Stimulated activated CD4-positive, alpha-beta T cell treated with anti-CD3 and anti-CD28 coated beads, Interleukin-12 subunit alpha, Interleukin-12 subunit beta, amount 100 ng/mL, for 48 hours (primary cell): ENCODE measurements at places on chromosomes 1 and 21.

GRCh38 chr1:56979986-56980755 lies 14.4 kb upstream of the C8B start:
- no peak for DNase-seq

- DNase-seq = no peak
These were observed 39.2 kb upstream of the CTTNBP2NL start for GRCh38 chr1:112356765-112357164.

DNA sequence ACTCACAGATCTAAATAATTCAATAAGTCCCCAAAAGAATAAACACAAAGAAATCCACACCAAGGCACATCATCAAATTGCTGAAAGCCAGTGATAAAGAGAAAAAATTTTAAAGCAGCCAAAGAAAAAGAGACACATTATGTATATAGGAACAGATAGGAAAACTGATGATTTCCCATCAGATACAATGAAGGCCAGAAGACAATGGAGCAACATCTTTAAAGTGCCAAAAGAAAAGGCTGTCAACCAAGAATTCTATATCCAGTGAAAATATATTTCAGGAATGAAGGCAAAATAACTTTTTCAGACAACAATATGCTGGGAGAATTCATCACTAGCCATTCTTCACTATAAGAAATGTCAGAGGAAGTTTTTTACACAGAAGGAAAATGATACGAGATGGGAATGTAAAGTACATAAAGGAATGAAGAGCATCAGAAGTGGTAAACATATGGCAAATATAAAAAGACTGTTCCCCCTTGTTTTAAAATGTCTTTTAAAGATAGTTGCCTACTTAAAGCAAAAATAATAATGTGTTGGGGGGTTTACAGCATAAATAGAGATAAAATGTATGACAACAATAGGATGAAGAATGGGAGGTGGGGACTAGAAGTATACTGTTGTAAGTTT lies 9.4 kb upstream of the MYOG start:
- no peak for DNase-seq

GRCh38 chr1:199780948-199781670 lies 246.4 kb upstream of the NR5A2 start:
- no peak for DNase-seq

GRCh38 chr1:59332983-59333382 lies 36.1 kb downstream of the FGGY start:
- DNase-seq = no peak

DNA sequence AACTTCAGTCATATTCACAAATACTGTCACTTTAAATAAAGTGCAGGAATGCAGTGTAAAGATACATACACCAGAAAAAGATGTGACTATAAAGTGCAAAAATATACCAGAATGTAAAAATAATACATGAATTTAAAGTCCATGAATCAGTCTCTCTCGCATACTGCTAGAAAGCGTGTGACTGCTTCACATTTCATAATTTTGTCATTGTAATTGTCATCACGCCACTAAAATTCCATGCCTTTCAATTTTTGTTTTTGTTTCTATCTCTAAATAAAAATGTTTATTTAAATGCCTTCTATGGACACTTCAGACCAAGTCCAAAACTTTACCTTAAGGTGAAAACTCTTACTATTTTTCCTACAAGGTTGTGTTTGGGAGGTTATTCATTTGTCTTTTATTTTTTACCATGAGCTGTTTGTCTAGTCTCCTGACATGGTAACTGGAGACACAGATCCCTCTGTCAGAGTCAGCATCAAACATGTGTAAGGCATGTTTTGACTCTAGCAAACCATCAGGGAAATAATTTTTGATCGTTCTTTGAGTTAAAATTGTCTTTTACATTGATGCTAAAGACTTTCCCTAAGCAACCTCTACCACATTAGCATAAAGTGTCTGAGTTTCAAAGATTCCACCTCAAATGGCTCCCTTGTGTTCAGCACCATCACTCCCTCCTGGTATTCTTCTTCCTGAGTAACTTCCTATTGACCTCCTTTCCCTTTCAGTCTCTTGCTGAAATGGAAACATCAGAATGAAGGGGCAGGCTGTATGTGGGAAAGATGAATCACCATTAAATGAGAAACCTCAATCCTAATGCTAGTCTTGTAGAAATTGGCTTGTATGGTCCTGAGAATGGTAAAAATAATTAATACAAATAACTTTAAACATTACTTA lies 14.0 kb upstream of the AIM2 start:
- DNase-seq = no peak

- DNase-seq = no peak
These were observed 27.4 kb downstream of the KCNA3 start for GRCh38 chr1:110647254-110647891.

- DNase-seq = no peak
These were observed 16.9 kb downstream of the CAP1 start for GRCh38 chr1:40057310-40058030.

- DNase-seq = no peak
These were observed 76.8 kb downstream of the PLD5 start for GRCh38 chr1:242447689-242448088.

- DNase-seq = no peak
These were observed 169.6 kb upstream of the LHX8 start for GRCh38 chr1:74964508-74965102.

GRCh38 chr1:21326861-21327344 lies 36.6 kb upstream of the ECE1 start:
- DNase-seq = no peak

GRCh38 chr1:229562686-229563085 lies 4.2 kb upstream of the ABCB10 start:
- DNase-seq = no peak

GRCh38 chr1:200337410-200337809 lies 72.4 kb downstream of the ZNF281 start:
- DNase-seq = no peak

- DNase-seq = no peak
These were observed 155.3 kb downstream of the MAGI3 start for GRCh38 chr1:113545626-113546025.

GRCh38 chr21:34513129-34513675 lies 1.2 kb upstream of the KCNE1 start:
- no peak for DNase-seq

- DNase-seq = no peak
These were observed 110.3 kb downstream of the MRPL39 start for GRCh38 chr21:25496825-25497482.

DNA sequence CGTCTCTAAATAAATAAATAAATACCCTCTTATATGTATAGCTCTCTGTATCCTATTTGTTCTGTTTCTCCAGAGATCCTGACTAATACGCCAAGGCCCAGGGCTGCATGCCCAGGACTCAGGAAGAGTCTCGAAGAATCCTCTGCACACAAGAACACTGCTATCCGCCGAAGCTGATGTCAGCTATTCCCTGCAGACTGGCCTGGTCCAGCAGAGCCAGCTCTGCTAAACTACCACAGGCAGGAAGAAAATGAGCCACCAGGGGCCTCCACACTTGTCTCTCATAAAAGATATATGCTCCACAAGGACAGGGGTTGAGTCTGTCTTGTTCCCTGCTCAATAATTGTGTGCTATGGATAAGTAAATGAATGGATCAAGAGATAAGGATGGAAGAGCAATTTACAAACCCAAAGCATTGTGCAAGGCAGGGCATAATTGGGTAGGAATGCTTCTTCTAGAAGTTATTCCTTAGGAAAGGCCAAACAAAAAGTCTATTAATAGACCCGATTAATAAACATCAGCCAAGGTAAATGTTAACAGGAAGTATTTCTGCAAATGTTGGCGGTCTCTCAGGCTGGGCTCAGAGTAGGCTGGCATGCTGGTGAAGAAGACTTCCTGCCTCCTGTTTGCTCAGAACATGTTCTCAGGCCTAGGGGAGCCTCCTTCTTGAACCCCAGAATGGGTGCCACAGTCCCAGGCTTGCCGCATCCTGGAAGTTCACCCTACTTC lies 26.3 kb upstream of the MAN1C1 start:
- no peak for DNase-seq

- no peak for DNase-seq
These were observed 38.7 kb downstream of the DSTYK start for GRCh38 chr1:205172729-205173366.

GRCh38 chr1:107649023-107649422 lies 316.0 kb downstream of the VAV3 start:
- no peak for DNase-seq

- DNase-seq = no peak
These were observed 4.2 kb upstream of the RGS8 start for GRCh38 chr1:182688436-182689205.

DNA sequence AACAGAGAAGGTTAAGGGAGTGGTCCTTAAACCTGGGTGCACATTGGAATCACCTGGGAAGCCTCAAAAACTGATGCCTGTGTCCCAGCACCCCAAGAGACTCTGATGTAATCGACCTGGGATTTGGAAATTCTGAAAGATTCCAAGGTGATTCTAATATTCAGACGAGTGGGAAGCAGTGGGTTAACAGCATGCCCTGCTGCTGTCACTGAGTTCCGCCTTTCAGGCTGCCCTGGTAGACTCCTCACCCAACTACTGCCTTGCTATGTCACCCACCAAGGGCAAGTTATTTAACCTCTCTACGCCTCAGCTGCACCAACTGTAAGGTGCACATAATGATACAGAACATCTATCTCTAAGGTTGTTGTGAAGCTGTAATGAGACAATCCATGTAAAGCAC lies 59.2 kb downstream of the CD34 start:
- no peak for DNase-seq

DNA sequence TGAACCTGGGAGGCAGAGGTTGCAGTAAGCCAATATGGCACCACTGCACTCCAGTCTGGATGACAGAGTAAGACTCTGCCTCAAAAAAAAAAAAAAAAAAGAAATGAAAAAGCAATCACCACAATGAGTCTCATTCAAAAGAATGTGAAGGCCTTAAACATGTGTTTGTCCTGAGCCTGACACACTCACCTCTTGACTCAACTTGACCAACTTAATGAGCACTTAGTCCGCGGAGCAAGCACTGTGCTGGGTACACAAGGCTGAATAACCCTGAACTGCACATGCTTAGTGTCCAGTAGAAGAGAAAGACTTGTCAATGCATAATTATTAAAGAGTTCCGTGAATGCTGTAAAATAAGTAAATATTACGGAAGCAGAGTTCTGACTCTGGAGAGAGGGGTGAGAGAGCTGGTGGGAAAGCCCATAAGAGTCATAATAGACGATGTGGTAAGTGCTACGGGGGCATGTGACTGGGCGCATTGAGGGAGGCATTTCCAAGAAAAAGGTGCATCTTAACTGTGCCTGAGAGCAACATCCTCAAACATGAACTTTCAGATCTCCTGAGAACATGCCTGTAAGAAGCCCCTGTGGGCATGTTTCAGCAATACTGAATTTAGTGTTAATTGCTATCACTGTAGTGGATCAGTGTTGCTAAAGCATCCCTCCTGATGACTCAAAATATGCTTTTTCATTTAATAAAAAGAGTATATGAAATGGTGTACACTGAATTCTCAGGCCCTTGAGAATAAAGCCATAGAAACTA lies 27.2 kb downstream of the MCOLN2 start:
- peak; percentile 28 for DNase-seq

DNA sequence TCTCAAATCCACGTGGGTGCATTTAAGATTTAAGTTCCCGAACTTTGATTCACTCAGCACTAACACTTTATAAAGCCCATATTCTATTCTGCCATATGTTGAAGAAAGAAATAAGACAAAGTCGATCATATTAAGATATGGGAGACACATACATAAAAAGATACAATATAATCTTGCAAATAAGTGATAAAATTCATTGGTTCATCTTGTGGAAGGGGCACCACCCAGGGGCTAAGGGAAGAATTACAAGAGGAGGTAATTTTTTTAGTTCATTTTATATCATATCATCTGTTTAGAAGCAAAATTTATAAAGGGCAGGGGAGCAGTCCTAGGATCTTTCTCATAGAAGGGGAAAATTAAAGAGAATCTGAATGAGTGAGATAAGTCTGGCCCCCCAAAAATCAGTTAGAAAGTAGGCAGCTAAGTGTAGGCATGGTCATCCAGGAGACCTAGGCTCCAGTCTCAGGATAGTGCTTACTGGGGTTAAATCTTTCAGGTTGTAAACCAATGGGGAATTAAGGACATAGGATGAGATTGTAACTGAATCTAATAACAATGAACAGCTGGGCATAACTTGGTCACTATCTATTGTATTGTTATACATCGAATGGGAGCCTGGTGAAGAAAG lies 124.2 kb upstream of the L1TD1 start:
- no peak for DNase-seq

- no peak for DNase-seq
These were observed 10.7 kb downstream of the SCCPDH start for GRCh38 chr1:246734866-246735265.

DNA sequence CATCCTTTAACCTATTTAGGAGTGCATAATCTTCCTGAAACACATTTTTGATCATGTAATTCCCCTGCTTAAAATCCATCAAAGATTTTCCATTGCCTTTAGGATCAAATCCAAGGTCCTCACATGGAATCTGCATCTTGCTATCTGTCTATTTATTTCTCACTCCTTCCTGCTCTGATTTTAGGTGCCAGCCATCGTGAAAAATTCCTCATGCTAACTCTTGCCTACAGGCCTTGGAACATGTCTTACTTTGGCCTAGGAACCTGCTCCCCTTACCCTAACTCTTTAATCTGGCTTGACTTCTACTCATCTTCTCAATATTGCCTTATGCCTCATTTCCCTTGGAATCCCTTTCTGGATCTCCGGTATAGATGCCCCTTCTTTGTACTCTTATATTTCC lies 1074.3 kb downstream of the TTLL7 start:
- no peak for DNase-seq

- no peak for DNase-seq
These were observed 12.7 kb upstream of the PDPN start for GRCh38 chr1:13570924-13571323.

DNA sequence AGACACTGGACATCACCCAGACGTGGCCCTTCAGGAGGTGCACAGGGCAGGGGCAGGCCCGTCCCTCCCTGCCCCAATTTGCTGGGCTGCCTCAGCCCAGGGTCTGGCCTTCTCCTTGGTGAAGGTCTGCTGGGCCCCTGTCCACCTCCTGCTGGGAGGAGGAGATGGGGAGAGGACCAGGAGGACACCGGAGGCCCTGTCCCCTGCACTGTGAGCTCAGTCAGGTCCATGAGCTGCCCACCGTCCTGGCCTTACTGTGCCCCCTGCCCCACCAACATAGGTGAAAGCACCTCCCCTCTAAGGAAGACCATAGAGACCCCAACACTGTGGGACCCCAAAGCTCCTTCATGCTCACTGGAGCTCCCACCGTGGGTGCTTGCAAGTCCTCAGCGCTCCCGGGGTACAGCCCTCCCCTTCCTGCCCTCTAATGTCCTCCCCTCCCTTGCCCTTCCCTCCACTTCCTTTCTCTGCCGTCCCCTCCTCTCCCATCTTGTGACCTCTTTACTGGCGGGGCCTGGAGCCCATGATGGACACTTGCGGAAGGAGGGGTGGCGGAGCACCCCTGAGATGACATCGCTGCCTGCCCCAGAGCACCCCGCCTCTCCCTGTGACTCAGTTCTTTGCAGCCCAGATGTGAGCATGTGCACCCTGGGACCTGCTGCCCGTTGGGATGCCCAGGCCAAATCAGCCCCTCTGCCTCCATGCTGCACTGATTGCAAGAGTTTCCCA lies 4.6 kb downstream of the LRRC3 start:
- DNase-seq = no peak

DNA sequence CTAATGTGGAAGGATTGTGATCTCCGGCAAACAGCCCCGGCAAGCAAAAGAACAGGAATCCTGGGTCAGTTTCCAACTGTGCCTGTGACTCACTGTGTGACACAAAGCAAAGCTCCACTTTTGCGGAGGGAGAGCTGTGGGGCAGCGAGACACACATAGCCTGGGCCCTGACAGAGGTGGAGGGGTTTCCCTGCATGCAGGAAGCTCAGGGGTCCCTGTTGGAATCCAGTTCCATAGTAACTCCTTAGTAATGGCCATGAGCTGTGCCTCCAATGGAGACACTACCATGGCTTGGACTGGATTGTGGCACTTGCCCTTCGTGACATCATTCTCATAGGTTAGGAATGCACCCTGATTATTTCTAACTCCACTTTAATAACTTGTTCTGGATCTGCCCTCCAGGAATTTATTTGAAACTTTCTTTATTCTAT lies 47.0 kb upstream of the ATF3 start:
- no peak for DNase-seq
